ENCODE measurements at places on chromosomes 13 and 19.

DNA sequence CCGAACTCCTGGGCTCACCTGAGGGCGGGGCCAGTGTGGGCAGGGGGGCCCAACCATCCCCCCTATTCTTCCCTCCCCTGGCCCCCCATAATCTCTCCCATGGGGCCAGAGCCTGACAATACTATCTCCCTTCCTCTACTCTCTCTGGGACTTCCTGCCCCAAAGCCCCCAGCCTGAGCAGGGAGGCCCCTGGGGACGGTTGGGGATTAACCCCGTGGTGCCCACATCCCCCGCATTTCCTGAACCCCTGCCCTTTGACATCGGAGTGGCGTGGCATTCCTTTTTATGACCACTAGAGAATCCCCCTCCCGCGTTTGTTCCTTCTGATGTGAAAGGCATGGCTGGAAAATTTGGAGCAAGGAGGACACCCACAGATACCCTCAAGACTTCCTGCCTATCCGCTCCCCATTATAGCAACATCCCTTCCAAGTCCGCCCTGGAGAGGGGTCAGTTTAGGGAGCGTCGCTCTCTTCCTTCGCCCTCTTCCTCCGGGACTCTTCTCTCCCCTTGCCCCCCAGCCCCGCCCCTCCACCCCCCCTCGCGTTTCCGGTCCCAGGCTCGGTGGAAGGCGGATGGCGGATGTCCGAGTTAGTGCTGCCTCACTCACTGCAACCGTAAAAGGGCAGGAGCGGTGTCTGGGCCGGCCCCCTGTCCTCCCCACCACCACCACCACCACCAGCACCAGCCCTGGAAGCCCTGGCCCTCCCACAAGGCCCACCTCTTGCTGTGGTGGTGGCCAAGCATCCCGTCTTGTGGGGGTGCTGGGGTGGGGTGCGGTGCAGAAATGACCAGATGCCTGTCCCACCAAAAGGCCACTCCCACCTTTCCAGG is 1.8 kb downstream of the VASP start:
- no peak for DNase-seq

- DNase-seq, result no peak
Measured at GRCh38 chr13:50713523-50714248, 129.8 kb downstream of the DLEU7 start.

GRCh38 chr19:2288818-2289713 is 7.1 kb upstream of the PEAK3 start:
- no peak for DNase-seq

DNA sequence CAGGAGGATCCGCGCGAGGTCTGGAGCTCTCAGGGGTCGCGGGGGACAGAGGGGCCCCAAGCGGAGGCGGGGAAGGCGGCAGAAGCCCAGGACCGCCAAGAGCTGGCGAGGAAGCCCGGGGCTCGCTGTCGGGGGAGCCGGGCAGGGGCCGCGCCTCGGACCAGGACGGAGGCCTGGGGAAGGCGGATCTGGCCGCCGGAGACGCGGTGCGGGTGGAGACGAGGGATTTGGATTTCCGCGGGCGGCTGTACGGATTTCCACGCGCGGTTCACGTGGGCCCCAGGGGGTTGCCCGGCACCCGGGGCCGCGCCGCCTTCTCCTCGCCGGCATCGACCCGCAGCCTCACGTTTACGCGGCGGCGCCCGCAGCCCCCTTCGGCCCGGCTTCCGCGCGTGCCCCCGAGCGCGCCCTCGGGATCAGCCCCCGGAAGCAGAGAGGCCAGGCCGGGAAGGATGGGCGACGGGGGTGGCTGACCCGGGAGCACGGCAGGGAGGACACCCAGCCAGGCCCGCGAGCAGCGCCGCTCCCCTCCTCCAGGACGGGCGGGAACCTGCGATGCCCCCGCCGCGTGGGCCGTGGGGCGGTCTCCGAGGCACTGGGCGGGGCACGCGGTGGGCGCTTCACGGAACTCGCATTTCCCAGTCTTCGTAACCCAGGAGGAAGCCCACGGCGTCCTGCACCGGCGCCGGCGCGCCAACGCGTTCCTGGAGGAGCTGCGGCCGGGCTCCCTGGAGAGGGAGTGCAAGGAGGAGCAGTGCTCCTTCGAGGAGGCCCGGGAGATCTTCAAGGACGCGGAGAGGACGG is 4.7 kb downstream of the F7 start:
- DNase-seq, result peak; percentile 51

All from activated naive CD4-positive, alpha-beta T cell treated with anti-CD3 and anti-CD28 coated beads, Interleukin-2, amount 50 U/mL, for 16 hours (primary cell).